Astrocyte (in vitro differentiated cells and primary cell): ENCODE measurements at places on chromosomes 7 and 10. TPM values are rescaled to one million over a fixed set of nuclear protein-coding genes. Genes with fewer than 3 reads are reported as not detected.
A peak's percentile ranks its signal among the peaks of the same experiment; 100 is the strongest.

DNA sequence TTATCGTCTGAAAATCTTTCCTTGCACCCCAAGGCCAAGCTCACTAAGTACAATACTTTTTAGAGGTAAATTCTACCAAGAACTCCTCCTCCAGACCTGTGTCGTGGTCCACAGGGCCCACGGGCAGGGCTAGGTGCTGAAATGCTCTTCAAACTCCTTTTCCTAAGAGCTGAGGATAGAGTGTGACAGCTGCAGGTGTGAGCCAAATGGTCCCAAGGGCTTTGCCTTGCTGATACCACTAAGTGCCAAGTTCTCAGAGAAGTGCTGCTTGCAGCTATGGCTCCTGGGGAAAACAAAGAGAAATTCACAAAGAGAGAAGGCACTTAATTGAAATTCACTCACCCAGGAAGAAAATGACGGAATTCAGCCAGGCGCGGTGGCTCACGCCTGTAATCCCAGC lies 868.9 kb upstream of the AUTS2 start:
- no peak for DNase-seq

The SLC26A4 gene
- 0.57 and 0.91 TPM in 2 replicates for total RNA-seq

- no peak for DNase-seq
Measured at GRCh38 chr10:29448125-29448524, 159.3 kb downstream of the LYZL1 start.

DNA sequence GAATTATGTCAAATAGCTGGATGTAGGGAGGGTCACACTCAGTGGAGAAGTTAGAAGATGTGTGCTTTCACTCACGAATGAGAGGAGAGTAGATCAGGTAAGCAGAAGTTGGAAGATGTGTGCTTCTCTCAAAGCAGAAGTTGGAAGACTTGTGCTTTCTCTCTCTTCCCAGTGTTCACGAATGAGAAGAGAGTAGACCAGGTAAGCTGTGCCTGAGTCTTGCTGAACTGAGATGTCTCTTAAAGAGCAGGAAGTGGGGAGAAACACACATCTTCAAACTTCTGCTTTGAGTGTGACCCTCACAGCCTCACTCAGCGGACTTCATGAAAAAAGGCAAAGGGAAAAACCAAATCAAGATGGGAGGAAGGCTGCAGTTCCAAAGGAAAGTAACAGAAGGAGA lies 7.0 kb upstream of the TMEM243 start:
- DNase-seq: no peak

DNA sequence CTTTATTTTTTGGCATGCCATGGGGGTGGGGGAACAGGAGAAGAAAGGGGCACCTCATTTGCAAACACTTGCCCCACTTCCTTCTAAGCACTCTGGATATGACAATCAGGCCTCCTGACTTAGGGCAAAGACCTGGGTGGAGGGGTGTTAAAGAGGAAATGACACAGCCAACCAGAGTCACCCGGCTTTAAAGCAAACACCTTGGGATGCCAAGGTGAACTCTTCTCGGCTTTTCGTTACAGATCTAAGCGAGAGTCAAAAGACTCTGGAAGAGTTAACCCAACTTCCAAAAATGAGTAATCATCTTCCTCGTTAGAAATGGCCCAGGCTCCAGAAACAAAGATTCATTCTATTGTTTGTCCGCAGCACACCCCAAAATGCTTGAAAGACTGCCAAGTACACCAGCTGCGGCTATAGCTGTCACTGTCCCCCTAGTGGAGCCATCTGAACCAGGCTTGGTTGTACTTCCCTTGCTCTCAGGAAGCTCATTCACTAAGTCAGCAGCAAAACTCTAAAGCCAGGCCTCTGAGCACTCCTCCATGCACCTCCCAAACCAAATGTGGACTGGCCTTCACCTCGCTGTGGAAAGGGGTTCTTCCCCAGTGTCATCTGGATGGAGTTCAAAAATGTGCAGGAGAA lies 24.8 kb downstream of the FAM53B start:
- peak; percentile 69 for DNase-seq

DNA sequence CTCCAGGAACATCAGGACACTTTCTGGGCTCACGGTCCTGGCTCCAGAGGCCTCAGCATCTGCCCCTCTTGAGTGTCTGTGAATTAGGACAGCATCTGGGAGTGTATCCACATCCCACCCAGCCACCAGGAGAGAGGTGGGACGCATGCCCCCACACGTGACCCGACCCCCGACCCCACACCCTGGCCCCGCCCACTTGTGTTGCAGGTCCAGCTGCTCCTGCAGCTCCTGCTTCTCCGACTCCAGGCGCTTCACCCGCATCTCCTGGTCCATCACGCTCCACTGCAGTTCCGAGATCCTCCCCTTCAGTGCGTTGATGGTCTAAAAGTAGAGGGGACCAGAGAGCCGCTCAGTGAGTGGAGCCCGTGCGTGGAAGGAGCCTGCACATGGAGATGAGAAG lies 13.6 kb downstream of the MAD1L1 start:
- DNase-seq: no peak

The EIF4H gene
- total RNA-seq: 323 and 361 TPM in 2 replicates

- DNase-seq: peak; percentile 36
Measured at GRCh38 chr10:47176903-47177868, 122.8 kb upstream of the GDF10 start.

GRCh38 chr7:17121671-17122070 lies 176.8 kb upstream of the AHR start:
- DNase-seq: no peak

DNA sequence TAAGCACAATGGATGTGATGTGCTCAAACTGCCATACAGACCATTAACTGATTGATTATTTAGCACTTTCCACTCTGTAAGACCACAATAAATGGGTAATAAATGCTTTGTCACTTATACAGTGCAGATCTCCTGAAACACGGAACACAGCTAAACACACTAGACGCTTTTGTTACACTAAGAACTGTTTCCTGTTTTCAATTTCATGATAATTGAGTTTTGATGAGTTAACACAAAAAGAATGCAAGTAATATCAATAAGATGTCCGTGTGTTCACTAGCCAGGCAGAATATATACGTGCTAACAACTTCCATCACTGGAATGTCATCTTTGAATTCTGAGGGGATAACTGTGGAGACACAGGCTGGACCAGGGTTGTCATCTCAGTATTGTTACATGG lies 178.8 kb downstream of the SKAP2 start:
- no peak for DNase-seq

The COL26A1 gene
- total RNA-seq: 6.8 and 7.1 TPM in 2 replicates

DNA sequence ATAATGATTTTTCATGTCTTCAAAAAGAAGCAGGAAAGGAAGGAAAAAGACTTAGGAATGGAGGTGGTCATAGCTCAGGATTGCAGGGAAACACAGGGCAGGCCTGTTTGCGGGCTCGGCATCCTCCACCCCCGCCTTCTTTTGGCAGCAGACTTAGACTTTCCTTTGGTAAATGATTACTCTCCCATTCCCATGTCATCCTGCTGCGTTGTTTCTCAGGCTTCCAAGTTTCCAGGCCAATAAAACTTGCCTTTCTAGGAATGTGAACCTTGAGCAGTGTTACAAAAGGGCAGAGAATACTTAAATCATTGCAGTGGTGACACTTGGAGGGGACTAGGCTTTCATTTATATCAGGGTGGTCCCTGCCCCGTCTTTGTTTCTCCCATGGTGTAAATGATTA lies 34.0 kb upstream of the DGKB start:
- DNase-seq: peak; percentile 81

- no peak for DNase-seq
Measured at GRCh38 chr7:12820777-12821176, 133.3 kb downstream of the ARL4A start.

The NEUROD6 gene
- total RNA-seq: not detected in 2 replicates

GRCh38 chr7:117347962-117348672 lies 25.3 kb upstream of the WNT2 start:
- no peak for DNase-seq

- no peak for DNase-seq
Measured at GRCh38 chr7:18499407-18500177, 4.0 kb downstream of the HDAC9 start.

- DNase-seq: peak; percentile 60
Measured at GRCh38 chr10:109892117-109892516, 31.2 kb downstream of the XPNPEP1 start.

The RHOBTB1 gene
- 43.0 and 46.5 TPM in 2 replicates for total RNA-seq

The DMBT1 gene
- total RNA-seq: not detected in 2 replicates

- DNase-seq: no peak
Measured at GRCh38 chr10:24618401-24618800, 105.3 kb downstream of the ARHGAP21 start.

GRCh38 chr10:517241-517830 lies 172.1 kb downstream of the DIP2C start:
- no peak for DNase-seq

DNA sequence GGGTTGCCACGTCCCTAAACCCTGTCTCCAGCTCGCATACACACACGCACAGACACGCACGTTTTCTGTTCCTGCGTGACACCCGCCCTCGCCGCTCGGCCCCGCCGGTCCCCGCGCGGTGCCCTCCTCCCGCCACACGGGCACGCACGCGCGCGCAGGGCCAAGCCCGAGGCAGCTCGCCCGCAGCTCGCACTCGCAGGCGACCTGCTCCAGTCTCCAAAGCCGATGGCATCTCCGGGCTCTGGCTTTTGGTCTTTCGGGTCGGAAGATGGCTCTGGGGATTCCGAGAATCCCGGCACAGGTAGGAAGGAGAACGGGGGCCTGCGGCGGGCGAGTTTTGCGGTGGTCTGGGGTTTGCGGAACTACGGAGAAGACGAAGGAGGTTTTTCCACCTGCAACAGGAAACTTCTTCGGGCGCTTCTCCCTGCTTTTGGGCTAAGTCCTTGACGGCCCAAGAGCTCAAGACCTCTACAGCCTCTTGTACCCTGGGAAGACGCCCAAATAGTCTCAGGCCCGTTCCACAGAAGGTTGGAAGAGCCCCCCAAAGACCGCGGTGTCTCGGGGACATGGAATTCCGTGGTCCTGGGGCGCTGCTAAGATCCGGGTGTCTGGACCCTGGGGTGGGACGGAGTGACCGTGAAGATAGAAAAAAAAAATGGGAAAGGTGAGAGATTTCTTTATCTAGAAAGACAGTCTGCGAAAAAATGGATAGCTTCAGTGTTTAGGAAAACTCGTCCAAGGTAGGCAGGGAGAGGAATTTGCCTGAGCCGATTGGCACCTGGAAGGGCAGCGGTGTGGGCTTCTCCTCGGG lies at the start of gene GAD2:
Gene GAD2 (plus strand): TSS at position 190 of the 811 bp plus-strand sequence. CDS start 36 bp downstream, at position 226.
- DNase-seq: no peak

DNA sequence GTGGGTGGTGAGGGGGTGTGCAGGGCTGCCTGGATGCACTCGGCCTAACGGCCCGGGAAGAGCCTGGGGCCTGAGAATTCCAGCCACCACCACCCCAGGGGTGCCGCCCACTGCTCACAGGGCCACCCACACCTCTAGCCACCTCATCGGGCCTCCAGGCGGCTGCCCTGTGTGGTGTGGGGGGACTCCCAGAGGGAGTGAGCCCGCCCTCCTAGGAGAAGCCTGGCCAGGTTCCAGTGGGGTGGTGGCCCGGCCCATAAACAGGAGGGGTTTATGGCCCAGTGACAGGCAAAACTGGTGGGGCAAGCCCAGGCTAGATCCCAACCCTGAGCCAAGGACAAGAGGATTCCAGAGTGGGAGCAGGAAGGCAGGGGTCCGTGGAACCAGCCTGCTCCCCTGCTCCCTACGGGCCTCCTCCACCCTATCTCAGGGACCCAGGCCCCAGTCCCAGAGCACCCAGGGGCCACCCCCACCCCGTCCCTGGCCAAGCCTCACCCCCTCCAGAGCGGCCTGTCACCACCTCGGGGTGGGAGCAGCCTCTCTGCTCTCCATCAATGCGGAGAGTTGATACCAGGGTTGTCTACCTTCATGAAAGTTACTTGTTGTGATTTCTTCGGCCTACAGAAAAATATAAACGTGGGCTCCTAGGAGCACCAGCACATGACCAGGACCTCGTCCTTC lies 20.2 kb upstream of the PDGFA start:
- DNase-seq: peak; percentile 65

The VPS50 gene
- total RNA-seq: 19.0 and 19.8 TPM in 2 replicates

GRCh38 chr10:125103466-125103865 lies 56.9 kb downstream of the CTBP2 start:
- DNase-seq: no peak

- DNase-seq: peak; percentile 92
Measured at GRCh38 chr10:3071405-3072198, 4.3 kb downstream of the PFKP start.

The SRRM3 gene
- 1.7 and 2.7 TPM in 2 replicates for total RNA-seq

DNA sequence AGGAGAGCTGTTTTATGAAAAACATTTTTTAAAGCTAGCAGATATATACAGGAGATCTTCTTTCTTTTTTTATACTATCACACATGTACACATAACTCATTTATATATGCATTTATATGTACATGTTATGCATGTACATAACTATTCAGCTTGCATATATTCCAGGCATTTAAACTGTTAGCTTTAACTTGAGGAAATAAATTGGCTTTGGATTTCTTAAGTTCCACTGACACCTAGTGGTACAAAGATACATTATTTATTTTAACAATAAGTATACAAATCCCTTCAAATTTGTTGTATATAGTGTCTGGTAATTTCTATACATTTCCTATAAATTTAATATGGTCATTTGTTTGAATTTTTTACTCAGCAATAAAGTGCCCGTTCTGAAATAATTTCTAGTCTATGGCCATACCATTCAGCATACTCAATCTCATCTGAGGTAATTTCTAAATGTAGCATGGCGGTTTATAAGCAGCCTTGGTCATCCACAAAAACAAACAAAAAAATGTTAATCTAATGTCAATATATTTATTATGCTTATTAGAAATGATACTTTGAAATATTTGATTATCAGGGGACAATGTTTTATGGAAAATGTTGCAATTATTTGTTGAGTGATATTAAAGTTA lies 11.6 kb downstream of the ZDHHC6 start:
- DNase-seq: peak; percentile 15

GRCh38 chr10:75291805-75292204 lies 56.0 kb upstream of the COMTD1 start:
- DNase-seq: no peak

DNA sequence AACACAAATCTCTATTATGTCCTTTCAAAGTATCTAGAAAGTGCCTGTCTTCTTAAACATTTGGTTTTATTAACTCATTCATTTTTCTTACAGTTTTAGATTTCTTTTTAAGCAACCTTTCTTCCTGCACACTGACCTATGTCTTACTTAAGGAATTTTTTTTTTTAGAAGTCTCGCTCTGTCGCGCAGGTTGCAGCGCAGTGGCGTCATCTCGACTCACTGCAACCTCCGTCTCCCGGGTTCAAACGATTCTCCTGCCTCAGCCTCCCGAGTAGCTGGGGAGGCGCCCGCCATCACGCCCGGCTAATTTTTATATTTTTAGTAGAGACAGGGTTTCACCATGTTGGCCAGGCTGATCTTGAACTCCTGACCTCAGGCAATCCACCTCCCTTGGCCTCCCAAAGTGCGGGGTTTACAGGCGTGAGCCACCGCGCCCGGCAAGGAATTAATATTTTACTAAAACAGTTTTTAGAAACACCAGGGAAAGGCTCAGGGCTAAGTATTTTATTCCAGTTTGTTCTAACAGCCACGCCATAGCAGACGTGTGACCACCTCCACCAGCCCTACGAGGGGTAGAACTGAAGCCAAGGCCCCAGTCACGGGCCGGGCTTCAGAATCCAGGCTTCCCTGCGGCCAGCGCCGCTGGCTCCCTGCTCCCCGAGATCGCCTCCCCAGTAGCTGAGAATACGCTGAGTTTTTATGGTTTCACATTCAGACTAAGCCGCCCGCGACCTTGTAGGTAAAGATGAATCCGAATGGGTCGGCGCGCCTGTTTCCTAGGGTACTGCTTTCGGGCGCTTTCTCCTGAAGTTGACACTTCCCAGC lies 941 bp upstream of the LUC7L2 start:
- no peak for DNase-seq

- DNase-seq: no peak
Measured at GRCh38 chr10:77256346-77256745, 381.3 kb downstream of the KCNMA1 start.

The NCF1 gene
- total RNA-seq: not detected in 2 replicates

The SPDYE9 gene
- not detected in 2 replicates for total RNA-seq
